ENCODE measurements at places on chromosomes 3 and 15.
A peak's percentile ranks its signal among the peaks of the same experiment; 100 is the strongest.

GRCh38 chr15:101657968-101658784, 6.0 kb upstream of the TM2D3 start:
- no peak for DNase-seq

GRCh38 chr15:77527164-77527778, 105.4 kb downstream of the LINGO1 start:
- DNase-seq = peak; percentile 66

DNA sequence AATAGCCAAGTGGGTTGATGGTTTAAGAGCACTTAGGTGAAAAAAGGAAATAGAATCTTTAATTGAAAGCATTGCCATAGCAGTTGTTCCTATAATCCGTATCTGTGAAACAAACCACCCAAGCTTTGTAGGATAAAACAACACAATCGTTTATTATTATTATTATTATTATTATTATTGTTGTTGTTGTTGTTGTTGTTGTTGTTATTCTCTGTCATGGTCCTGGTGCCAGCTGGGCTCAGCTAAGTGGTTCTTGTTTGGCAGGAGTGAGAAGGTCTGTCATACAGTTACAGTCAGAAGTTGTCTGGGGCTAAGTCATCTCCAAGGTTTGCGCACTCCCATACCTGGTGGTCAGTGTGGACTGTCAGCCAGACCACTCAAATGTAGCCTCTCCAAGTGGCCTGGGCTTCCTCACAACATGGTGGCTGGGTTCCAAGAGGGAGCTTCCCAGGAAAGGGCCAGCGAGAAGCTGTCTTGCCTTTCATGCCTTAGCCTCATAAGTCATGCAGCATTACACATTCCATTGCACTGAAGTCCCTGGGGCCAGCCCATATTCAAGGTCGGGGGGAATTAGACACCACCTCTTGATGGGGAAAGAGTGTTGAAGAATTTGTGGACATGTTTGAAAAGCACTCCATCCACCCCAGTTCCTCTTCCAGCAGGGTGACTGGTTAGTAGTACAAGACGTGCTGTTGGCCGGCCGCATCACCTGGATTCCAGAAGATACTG, 54.3 kb upstream of the FGD5 start:
- DNase-seq = no peak

GRCh38 chr3:45684327-45684892, 4.8 kb upstream of the SACM1L start:
- no peak for DNase-seq

- DNase-seq = peak; percentile 92
These were observed 10.8 kb downstream of the FOXL2 start for GRCh38 chr3:138935863-138936740.

DNA sequence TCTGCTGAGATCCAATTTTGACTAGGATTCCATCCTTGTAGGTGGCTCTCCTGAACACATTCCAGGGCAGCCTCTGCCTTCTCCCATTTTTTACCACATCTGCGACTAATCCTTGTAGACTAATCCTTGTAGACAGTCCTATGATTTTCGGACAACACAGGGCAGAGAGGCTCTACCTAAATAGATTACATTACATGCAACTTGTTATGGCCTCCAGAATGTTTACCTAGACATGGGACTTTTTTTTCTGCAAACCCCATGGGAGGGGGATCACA, 239.3 kb upstream of the WNT5A start:
- no peak for DNase-seq

- no peak for DNase-seq
These were observed 221.4 kb downstream of the TLE3 start for GRCh38 chr15:69876064-69876940.

GRCh38 chr3:160130950-160131349, 94.3 kb upstream of the C3orf80 start:
- peak; percentile 47 for DNase-seq

GRCh38 chr15:72235298-72235697, 4.3 kb upstream of the PKM start:
- no peak for DNase-seq

GRCh38 chr3:172317984-172318383, 130.3 kb downstream of the GHSR start:
- peak; percentile 92 for DNase-seq

DNA sequence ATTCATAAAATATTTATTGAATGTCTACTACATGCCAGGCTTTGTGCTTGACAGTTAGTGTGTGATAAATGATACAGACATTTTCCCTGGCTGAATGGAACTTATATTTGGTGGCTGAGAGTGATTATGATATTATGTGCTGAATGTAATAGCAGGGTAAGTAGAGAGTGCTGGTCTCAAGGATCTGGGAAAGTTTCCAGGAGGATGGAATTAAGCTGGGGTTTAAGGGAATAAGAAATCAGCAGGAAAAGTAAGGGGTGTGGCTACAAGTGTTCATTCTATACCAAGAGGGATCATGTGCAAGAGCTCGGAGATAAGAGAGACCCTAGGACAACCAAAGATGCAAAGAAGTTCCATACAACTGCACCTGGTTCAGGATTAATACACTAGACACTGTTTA, 500.1 kb upstream of the CFAP20DC start:
- DNase-seq = no peak

- DNase-seq = peak; percentile 24
These were observed 194.6 kb upstream of the TPM1 start for GRCh38 chr15:62847900-62848489.

DNA sequence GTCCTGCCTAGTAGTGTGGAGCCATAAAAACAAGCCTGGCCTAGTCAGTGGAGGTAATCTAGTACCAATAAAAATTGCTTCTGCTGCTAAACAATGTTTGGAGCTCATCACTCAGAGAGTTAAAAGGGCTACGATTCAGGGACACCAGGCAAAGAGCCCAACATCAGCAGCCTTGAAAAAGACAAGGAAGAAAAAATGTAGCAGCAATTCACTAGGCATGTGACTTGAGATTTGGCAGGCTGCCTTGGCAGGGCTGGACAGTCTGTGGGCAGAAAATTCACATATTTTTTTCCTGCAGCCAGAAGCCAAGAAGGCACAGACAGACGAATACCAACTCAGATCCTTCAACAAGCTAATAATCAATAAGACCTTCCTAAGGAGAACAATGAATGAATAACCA, 47.2 kb downstream of the IGSF11 start:
- peak; percentile 18 for DNase-seq

- DNase-seq = no peak
These were observed 9.3 kb downstream of the OXTR start for GRCh38 chr3:8760091-8760490.

DNA sequence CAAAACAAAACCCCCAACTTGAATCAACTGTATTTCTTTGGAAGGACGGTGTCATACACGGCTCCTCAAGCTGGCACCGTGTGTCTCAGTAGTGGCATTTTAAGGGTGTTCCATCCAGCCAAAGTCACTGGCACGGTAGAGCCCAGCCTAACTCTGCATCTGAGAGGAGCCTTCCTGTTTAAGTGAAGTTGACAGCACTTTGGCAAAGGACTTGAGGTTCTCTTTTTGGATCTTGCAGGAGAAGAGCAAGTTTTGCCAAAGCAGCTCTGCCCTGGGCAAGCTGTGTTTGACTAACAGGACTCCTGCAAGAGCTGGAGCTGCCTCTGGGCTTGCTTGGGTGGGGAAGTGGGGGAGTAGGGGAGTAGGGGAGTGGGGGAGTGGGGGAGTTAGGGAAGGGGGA, 109.6 kb upstream of the FEZF2 start:
- no peak for DNase-seq

- DNase-seq = peak; percentile 86
These were observed 48.1 kb upstream of the EPHA3 start for GRCh38 chr3:89059211-89059925.

GRCh38 chr3:105062853-105063252, 303.9 kb upstream of the ALCAM start:
- DNase-seq = no peak

GRCh38 chr3:105523501-105523900, 156.8 kb downstream of the ALCAM start:
- no peak for DNase-seq
